ENCODE measurements at places on chromosomes 7 and 10.

DNA sequence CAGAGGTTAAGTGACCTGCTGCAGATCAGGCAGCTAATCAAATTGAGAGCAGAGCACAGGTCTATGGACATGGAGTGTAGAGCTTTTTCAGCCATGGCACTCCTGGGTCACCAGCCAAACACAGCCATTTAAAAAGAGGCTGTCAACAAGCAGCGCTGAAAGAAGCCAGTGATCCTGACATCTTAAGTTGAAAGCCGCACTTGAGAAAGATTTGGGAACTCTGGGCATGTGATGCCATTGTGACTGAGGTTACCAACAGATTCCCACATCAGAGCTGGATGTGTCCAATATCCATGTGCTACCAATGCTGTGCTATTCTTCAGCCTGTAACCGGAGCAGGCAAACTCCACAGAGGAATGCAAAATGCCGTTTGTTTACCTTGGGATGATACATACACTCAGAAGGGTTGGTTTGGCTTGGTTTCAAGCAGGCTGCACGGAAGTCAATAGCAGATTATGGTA lies 56.2 kb upstream of the ABLIM1 start:
- no peak for DNase-seq

GRCh38 chr10:77946084-77946483 lies 19.5 kb upstream of the DLG5 start:
- no peak for DNase-seq

DNA sequence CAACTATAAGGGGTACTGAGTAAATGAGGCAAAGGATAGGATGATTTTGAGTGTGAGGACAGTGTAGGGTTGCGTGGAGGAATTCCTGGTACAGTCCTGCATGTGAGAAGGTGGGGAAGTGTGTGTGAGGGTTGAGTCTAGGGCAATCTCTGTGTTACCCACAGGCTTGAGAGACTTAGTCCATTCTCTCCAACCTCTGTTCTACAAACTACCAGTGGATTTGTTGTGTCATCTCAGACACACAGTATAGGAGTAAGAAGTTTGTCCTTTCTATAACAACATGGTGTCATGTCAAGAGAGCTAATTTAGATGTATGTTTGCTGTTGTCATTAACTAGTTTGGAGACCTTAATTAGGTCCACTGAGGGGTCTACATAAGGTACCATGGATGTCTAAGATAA lies 12.5 kb downstream of the PURB start:
- no peak for DNase-seq

DNA sequence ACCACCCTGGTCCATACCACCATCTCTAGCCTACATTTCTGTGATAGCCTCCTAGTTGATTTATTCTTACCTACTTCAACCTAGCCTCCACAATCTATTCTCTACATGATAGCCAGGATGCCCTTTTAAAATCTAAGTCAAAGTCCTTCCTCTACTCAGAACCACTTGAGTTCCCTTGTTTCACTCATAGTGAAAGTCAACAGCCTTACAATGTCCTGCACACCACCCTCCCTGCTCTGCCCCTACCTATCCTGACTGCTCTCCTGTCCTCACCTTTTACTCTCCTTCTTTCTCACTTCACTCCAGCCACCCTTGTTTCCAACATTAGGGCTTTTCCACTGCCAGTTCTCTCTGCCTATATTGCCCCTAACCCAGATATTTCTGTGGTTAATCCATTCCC lies 146.7 kb downstream of the GRM3 start:
- no peak for DNase-seq

GRCh38 chr10:61705022-61705613 lies 42.4 kb downstream of the CABCOCO1 start:
- DNase-seq: no peak

- DNase-seq: no peak
Observed at GRCh38 chr10:22615819-22616499, 98.4 kb downstream of the PIP4K2A start.

GRCh38 chr7:158124671-158125079 lies 462.9 kb downstream of the PTPRN2 start:
- no peak for DNase-seq

GRCh38 chr10:130049244-130049643 lies 61.4 kb downstream of the C10orf143 start:
- no peak for DNase-seq

GRCh38 chr7:31082447-31082846 lies 30.3 kb downstream of the ADCYAP1R1 start:
- peak; percentile 35 for DNase-seq

DNA sequence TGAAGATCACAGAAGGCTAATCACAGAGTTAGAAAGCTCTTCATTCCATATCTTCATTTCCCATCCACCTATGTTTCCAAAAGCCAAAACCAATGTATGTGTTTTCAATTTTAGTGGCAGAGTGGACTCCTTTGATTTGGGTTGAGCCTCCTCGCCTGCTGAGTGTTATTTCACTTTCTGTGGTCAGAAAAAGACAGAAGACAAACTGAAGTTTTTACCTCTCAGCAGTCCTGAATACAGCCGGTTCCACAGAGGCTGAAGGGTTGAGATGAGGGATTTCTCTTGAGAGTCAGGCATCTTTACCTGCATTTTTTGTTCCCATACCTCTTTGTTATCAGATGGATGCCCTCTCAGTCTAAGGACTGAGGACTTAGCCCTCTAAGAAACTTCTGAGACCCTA lies 659.6 kb downstream of the CCSER2 start:
- no peak for DNase-seq

- no peak for DNase-seq
Observed at GRCh38 chr10:69501657-69502056, 50.4 kb downstream of the TSPAN15 start.

DNA sequence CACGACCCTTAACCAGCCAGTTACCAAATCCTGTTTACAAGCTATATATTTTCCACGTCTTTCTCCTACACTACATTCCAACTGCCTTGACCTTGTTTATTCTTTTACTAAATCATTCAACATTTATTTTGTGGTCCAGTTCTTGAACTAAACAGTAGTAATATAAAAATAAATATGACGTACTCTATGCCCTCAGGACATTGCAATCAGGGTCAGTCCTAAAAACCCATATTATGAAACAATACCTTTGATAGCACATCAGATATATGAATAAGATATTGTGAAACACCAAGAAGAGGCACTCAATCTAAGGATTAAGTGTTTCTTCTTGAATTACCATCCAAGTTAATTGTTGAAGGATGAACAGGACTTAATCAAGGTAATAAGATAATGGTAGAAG lies 52.5 kb upstream of the WNT16 start:
- DNase-seq: no peak

GRCh38 chr10:30697806-30698205 lies 68.3 kb upstream of the LYZL2 start:
- no peak for DNase-seq

DNA sequence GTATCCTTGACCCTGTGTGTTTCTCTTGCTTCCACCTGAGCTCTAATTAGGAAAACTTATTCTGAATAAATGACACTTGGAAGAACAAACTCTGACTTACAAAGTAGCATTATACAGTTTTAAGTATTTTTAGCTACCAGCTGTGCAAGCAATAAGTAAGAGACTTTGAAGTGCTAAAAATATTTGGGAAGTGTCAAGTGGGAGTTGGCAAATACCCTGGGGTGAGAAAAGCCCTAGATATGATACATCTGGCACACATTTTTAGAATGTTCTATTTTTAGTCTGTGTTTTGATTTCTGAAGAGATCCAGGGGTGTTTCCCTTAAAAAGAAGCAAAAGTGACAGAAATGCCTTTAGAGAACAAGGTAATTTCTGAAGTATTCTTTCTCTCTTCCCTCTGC lies 132.7 kb upstream of the TEX47 start:
- no peak for DNase-seq

DNA sequence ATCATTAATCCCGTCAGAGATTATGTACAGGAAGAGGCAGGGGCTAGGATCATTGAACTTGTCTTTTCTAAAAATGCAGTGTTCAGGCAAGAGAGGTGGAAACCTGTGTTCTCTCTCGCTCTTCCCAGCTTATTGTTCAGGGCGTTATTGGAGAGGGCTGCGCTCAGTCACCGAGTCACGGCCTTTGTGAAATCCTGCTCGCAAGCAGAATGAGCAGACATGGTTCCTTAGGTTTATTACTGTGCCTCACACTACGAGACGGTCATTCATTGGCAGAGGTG lies 631 bp upstream of the PRKRIP1 start:
- DNase-seq: no peak

DNA sequence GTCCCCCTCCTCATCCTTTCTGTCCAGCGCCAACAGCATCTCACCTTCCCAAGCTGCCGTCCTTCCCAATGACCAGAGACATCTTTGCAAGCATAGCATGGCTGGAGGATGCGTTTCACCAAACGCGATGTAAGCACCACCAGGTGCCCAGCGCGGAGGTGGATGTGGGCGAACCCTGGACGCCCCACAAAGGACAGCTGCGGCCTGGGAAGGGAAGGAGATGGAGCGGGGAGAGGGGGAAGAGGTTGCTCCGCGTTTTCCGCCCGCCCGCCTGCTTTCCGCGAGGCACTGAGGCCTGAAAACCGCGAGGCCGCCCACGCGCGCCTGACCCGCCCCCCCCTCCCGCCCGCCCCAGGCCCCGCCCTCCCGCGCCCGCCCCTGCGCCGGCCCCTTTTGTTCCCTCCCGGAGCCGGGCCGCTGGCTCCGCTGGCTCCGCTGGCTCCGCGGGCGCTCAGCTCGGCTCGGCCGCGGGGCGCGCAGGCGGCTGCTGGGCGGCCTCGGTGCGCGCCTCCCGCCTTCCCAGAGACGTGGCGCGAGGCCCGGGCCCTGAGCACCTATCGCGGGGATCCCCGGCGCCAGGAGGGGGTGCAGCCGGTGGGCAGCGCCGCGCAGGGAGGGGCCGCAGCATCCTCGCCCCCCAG lies at the start of gene CLIP2:
CLIP2 (plus strand) TSS at position 390 of the 641 bp plus-strand sequence. CDS start 28,140 bp downstream, outside the sequence.
- no peak for DNase-seq

DNA sequence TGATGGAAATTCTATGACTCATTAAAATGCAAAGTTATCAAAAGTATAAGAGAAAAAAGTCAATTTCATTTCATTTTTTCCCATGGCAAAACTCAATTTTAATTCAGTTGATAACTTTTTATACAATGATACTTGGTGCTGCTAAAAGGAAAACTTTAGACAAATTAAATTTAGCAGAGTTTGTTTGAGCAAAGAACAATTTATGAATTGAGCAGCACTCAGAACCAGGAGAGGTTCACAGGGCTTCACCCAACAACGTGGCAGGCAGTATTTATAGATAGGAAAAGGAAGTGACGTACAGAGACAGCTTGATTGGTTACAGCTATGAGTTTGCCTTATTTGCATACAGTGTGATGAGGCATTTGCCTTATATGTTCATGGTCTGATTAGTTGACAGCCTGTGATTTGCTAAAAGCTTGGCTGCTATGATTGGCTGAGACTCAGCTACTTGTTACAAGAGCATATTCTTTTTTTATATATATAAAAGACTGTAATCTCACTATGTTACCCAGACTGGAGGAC lies 157.2 kb upstream of the CELF2 start:
- no peak for DNase-seq

- DNase-seq: no peak
Observed at GRCh38 chr10:71465551-71466252, 69.0 kb downstream of the CDH23 start.

- no peak for DNase-seq
Observed at GRCh38 chr7:102434039-102434486, 688 bp downstream of the ORAI2 start.

- no peak for DNase-seq
Observed at GRCh38 chr7:121985476-121986030, 112.6 kb downstream of the PTPRZ1 start.

DNA sequence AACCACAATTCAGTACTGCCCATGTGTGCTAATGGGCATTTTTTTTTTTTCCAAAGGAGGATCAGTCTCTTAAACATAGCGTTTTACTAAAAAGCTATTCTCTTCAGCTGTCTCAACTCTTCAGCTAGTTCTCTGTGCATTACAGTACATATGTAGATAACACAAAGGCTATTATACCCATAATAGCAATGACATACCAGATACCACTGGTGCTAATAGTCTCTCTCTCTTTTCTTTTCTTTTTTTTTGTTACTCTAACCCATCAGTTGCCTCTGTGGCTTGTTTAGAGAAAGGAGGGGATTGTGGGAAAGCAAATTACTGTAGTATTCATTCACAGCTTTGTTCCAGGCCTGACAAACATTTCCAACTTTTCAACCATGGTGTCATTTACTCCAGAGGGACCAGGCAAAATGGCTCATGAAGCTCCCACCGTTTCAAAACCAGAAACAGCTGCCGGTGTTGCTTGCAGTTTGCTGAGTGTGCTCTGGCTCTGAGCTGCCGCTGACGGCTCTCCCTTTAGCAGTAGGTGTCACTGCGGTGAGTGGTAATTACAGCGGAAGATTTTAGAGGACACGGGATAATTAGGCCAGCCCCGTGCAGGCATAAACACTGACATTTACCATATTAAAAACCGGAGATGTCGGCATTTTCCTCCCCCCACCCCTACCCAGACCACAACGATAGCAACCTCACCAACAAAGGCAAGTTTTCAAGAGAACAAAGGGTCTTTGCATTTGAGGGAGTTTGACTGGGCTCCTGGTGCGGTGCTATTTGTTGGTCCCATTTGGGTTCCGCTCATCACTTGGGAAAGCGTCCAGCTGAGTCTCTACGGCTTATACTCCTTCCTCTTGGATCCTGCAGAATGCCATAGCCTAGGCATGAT lies 1005.5 kb downstream of the KCNMA1 start:
- DNase-seq: no peak

- no peak for DNase-seq
Observed at GRCh38 chr7:127253281-127254162, 781 bp upstream of the GRM8 start.

DNA sequence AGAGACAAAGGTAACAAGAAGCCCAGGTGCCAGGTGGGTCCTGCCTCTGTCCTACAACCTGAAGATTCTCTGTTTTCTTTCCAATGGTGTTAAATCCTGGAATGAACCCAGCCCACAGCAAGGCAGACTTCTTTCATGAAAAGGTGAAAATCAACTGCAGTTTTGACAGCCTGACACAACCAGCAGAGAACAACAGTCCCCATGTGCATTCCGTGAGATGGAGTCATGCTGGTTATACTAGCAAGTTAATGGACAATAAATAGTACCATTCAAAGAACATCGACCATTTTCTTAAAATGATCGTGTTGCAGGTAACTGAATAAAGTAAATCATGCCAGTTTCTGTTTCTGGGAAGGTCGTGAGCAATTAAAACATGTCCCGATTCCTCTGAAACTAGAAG lies 131.5 kb downstream of the SFMBT2 start:
- no peak for DNase-seq

DNA sequence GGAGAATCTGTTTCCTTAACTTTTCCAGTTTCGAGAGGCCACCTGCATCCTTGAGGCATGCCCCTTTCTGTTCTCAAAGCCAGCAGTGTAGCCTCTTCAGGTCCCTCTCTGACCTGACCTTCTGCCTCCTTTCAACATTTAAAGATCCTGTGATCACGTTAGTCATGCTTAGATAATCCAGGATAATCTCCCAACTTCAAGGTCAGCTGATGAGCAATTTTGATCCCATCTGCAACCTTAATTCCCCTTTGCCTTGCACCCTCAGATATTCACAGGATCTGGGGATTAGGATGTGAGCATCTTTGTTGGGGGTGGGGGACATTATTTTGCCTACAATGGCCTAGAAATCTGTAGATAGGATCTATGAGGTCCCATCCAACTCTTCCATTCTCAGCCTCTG lies 8.0 kb downstream of the HKDC1 start:
- DNase-seq: no peak
